ENCODE measurements at places on chromosomes 7 and 10. TPM values are rescaled to one million over a fixed set of nuclear protein-coding genes. Genes with fewer than 3 reads are reported as not detected.

The ADGRA1 gene
- not detected for total RNA-seq

The DRGX gene
- total RNA-seq, result not detected

The BUD31 gene
- 72.7 TPM for total RNA-seq

The PIK3CG gene
- total RNA-seq, result not detected

The OPALIN gene
- total RNA-seq, result not detected

The LIPM gene
- total RNA-seq, result not detected

The CPVL gene
- 1.3 TPM for total RNA-seq
